NCI-H1436 treated with DMSO at 0.1 percent for 48 hours (cell line): ENCODE measurements at places on chromosomes 12 and 14.

DNA sequence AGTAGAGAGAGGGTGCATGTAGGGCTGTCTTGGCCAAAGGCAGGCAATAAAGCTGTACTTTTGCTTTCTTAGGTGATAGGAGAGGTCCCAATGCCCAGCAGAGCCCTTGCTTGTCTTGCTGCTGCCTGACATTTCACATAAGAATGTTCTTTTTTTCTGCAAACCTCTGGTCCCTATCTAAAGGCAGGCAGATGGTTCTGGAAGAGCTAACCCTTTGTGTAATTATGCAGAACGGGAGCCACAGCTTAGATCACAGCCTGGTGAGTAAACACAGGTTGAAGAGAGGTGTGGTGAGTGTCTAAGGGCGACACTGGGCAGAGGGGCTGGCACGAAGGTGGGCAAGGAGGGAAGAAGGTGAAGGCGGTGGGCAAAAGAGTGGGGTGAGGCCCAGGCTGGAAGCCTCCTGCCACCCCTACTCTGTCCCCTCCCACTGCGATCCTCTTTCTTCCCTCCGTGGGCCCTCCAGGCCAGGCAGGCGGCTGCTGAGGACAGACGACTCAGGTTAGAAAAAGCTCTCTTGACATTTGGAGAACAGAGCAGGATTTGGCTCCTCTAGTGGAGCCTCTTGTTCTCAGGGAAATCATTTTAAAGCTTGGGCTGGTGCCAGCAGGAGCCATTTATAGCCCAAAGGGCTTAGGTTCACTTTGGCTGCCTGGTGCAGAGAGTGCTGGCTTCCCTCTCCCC lies 42.8 kb downstream of the PRMT8 start:
- DNase-seq = no peak

- no peak for DNase-seq
These were observed 177.3 kb downstream of the MYRFL start for GRCh38 chr12:70002097-70002911.

DNA sequence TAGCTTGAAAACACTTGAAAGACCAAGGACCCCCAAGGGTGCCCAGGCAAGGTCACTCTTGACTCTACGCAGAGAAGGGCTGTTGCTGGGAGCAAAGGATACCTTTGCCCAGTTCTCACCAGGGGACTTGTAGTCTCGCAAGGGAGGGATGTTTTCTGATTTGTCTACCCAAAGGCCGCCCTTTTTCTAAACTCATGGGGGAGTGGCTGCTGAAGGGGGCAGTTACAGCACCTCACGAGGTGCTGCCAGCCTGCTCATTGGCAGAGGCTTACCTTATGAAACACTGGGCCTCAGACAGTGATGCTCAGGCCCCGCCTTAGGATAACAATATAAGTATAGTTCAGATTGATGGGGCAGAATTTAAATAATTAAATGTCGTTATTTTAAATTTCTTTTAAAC lies 107.0 kb downstream of the ETV6 start:
- DNase-seq = no peak

- DNase-seq = no peak
These were observed 1.9 kb upstream of the SLCO1A2 start for GRCh38 chr12:21336656-21337055.

- no peak for DNase-seq
These were observed 45.0 kb downstream of the FAM186A start for GRCh38 chr12:50351120-50352043.

GRCh38 chr14:103259801-103260628 lies 74.0 kb upstream of the EIF5 start:
- DNase-seq = no peak

GRCh38 chr12:127820271-127820670 lies 446.7 kb upstream of the TMEM132C start:
- DNase-seq = no peak

- no peak for DNase-seq
These were observed 397 bp upstream of the BORCS5 start for GRCh38 chr12:12356467-12356895.

DNA sequence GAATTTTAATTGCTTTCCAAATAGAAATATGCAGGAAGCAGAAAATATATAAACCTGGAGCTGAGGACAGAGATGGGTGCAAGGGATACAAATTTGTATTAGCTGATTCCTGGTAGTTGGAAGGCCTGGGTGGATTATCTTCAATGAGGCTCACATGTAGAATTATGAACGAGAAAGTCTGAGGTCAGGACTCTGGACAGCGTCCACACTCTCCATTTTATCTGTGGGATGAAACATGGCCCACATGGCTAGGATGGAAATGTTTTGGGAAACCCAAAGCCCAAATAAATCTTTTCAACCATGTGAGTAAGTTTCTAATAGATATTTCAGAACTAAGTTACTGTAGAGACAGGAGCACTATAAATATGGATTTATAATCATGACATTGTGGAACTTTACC lies 256.1 kb downstream of the APAF1 start:
- DNase-seq = no peak

- no peak for DNase-seq
These were observed 99.9 kb downstream of the BCAT1 start for GRCh38 chr12:24848941-24849477.

- DNase-seq = no peak
These were observed 10.8 kb downstream of the SETD1B start for GRCh38 chr12:121814429-121815119.

DNA sequence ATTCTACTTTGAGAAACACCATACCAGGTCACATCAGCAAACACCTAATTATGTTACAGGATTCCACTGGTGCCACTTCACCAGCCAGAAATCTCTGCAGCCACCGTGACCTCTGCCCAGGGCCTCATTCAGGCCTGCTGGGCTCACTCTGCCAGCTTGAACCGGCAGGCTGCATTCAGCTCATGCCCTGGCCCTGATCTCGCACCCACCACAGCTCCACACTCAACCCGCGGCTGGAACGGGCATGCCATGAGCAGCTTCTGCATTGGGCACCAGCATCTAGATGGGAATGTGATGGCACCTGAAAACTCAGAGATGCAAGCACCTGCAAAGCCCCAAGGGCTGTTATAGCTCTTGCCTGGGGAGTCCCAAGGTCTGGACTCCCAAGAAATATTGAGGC lies 168.7 kb downstream of the DPY19L2 start:
- no peak for DNase-seq

GRCh38 chr14:31962920-31963319 lies 114.2 kb upstream of the ARHGAP5 start:
- no peak for DNase-seq
